ENCODE measurements at places on chromosomes 4 and X.

GRCh38 chr4:53520116-53520515 lies 71.2 kb downstream of the LNX1 start:
- DNase-seq = no peak

- DNase-seq = no peak
These were observed 419 bp upstream of the RPGR start for GRCh38 chrX:38327775-38328081.

DNA sequence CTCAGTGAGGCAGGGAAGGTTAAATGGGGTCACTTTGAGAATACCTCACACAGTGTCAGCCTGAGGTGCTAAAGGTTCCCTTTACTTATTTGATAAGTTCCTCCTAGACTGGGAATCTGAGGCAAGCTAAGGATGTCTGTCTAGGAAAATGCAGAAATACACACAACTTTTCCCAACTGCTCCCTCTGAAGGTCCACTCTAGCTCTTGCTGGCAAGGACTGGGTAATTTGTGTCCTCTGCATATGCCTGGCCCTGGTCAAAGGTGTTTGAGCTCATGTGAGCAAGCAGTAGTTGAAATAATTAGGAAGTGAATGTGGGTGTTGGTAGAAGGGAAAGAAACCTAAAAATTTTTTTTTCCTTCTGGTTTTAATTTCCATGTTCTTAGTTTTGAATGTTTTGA lies 21.3 kb downstream of the TXLNG start:
- DNase-seq = no peak

GRCh38 chrX:149392921-149393320 lies 112.2 kb downstream of the IDS start:
- DNase-seq = no peak

DNA sequence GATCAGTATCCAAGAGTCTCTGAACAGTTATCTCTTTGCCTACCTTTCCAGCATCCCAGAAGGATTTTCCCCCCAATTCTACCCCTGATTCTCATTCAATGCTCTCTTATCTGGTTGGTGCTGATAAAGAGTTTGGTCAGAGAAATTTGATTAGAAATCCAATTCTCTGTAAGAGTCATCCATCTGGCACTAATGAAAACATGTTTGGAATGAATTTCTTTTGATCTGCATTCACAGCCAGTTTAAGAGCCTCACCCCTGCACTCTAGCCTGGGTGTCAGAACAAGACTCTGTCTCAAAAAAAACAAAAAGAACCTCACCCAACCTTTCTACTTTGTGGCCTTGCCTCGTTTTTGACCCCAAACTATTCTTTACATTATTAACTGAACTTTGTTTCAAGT lies 122.1 kb downstream of the MANBA start:
- DNase-seq = no peak

- no peak for DNase-seq
These were observed 209.5 kb downstream of the IL15 start for GRCh38 chr4:141845901-141846300.

DNA sequence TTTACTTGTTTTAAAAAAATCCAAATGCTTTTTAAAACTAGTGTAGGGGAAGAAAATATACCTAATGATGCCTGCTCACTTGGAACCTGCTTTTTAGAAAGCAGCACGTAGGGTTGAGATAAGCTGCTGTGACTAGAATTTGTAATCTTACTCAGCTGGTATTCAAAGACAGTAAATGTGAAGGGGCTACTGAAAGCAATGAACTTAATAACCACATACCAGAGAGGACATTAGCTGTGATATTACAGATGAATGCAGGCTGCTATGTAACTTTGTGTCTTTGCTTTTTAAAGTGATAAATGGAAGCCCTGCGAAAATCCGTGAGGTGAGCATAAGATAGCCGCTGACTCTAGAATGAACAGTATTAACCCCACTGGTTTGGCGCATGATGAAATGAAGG lies 124.1 kb downstream of the TRIML1 start:
- DNase-seq = no peak

- no peak for DNase-seq
These were observed 11.6 kb upstream of the MND1 start for GRCh38 chr4:153332936-153333335.

DNA sequence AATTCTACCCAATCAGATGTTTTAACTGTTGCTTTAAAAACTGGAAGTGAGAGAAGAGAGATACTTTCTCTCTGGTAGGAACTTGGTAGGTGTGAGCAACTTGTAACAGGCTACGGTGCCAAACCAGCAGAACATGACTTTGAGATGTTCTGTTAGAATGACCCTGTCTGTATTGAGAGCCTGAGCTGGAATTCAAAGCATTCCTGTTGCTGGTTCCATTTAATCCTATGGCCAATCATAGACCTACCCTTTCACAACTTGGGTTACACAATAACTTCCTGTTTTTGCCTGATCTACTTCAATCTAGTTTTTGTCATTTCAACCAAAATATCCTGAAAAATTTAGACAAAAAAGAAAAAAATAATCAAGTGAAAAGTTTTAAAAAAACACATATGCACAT lies 1.7 kb upstream of the PRRG1 start:
- DNase-seq = no peak

GRCh38 chr4:37243051-37243450 lies 1.5 kb upstream of the NWD2 start:
- DNase-seq = no peak

GRCh38 chr4:73205482-73205881 lies 53.1 kb downstream of the ANKRD17 start:
- DNase-seq = no peak

DNA sequence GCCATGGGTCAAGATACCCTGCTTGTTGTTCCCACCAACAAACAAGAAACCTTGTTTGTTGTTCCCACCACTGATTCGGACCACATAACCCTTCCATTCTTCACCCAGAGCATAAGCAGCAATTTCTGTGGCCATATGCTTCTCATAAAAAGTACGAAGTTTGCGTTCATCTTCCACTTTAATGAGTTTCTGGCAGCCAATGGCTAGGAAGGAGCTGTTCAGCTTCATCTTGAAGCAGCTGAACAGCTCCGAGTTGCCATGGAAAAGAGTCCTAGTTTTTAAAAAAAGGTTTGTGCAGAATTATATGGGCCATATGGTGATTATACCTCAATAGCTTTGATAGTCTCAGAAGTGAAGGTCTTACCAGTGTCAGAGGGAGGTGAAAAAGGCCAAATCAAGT lies 65.3 kb downstream of the ENOPH1 start:
- DNase-seq = no peak

- DNase-seq = no peak
These were observed 264.6 kb upstream of the RASGEF1B start for GRCh38 chr4:81736324-81736723.

- no peak for DNase-seq
These were observed 175.5 kb upstream of the MAGEB16 start for GRCh38 chrX:35622601-35623000.

DNA sequence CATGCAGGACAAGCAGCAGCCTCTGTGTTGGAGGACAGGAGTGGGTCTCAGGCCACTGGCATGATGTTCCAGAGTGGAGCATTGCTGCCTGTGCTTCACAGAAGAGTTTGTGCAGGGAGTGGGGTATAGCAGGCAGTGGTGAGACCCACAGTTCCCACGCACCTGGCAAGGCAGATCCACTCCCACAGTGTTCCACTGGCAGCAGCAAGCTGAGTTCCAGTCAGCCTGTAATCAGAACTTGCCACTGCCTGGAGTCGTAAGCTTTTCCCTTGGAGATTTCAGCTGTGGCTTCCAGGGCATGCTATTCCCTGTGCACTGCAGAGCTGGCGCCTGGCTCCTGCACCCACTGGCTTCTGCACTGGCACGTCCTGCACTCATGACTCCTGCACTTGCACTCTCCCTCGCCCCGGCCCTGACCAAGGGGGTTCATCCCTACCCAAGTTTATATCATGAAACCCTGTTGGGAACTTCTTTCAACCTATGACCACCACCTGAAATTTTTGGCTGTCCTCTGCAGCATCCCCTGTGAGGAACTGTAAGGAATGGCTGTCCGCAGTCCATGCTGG lies 1144.3 kb downstream of the RAPGEF2 start:
- DNase-seq = no peak

GRCh38 chr4:11507920-11508319 lies 79.2 kb upstream of the HS3ST1 start:
- no peak for DNase-seq

DNA sequence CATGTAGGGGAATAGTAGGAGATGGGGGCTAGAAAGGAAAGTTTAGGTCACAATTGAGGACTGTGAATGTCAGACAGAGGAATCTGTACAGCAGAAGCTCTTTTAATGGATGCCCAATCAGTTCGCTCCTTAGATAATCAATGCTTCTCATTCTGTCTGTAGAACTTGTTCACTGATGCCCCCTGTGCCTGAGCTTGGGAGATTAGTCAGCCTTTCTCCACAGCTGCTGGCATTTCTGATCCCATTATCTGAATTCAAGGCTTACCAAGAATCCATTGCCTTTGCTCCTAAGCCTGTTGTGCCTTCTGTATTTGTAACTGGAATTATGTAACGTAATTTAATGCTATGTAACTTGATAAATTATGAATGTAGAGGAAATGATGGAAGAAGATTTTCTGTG lies 53.2 kb upstream of the BBS12 start:
- no peak for DNase-seq

GRCh38 chrX:132389480-132389879 lies 99.4 kb downstream of the MBNL3 start:
- DNase-seq = no peak

DNA sequence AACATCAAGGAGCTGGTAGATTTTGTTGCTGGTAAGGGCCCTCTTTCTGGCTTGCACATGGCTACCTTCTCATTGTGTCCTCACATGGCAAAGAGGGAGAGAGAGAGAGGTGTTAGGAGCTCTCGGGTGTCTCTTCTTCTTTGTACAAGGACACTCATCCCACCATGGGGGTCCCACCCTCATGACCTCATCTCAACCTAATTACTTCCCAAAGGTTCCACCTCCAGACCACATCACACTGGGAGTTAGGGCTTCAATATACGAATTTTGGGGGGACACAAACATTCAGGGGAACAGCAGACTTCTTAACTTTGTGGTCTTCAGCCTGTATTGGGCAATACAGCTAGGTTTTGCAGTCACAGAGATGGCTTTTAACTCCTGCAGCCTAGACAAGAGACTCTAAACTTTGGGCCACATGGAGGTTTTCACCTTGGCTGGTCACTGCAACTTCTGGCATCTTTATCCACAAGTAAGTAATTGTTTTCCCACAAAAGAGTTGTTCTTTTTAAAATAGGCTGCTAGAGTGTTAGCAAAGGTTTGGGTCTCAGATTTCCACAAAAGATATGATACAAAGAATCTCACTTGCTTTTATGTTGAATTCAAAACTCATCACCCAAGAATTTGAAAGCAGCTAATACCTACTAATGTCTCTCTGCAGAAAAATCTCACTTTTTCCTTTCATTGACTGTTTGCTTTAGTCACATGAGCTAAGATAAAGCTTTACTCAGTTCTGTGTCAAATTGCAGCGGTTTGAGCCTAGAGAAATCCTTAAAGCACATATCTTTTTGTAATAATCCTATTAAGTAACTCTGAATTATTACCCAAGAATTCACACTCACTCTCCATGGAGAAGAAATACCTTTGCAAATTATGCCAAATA lies 39.6 kb upstream of the BBS12 start:
- no peak for DNase-seq

GRCh38 chr4:128468123-128468989 lies 180.7 kb upstream of the PGRMC2 start:
- DNase-seq = peak; percentile 9

- DNase-seq = no peak
These were observed 182.3 kb downstream of the INPP4B start for GRCh38 chr4:142663828-142664227.

- DNase-seq = no peak
These were observed 106.3 kb upstream of the BOD1L1 start for GRCh38 chr4:13733817-13734216.

Measured in substantia nigra (tissue), 51 donors.